ENCODE measurements at places on chromosomes 16 and 17.

DNA sequence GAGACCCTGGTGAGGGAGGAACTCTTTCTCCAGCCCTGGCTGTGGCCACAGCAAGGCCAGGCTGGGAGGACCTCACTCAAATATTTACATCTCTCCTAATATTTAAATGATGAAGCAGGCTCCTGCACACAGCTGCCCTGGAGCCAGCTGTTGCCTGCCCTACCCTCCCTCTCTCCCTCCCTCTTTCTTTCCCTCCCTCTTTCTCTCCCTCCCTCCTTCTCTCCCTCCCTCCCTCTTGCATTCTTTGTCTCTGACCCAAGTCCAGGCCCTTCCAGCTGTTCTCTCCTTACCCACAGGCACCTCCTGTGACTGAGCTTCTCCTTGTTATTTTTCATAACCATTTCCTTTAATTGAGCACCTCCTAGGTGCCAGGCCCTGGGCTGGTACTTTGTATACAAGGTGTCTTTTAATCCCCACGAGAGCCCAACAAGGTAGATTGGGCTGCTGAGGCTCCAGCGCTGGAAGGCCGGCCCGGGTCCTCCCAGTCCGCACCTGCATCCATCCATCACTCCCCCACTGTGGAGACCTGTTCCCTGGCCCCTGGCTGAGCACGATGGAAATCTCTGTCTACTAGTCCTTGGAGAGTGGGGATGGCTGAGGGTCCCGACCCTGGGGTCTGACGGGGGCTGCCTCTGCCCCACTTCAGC is 242.3 kb downstream of the SEC14L1 start:
- DNase-seq: no peak

- DNase-seq: no peak
These were observed 11.4 kb downstream of the CIITA start for GRCh38 chr16:10888320-10888937.

DNA sequence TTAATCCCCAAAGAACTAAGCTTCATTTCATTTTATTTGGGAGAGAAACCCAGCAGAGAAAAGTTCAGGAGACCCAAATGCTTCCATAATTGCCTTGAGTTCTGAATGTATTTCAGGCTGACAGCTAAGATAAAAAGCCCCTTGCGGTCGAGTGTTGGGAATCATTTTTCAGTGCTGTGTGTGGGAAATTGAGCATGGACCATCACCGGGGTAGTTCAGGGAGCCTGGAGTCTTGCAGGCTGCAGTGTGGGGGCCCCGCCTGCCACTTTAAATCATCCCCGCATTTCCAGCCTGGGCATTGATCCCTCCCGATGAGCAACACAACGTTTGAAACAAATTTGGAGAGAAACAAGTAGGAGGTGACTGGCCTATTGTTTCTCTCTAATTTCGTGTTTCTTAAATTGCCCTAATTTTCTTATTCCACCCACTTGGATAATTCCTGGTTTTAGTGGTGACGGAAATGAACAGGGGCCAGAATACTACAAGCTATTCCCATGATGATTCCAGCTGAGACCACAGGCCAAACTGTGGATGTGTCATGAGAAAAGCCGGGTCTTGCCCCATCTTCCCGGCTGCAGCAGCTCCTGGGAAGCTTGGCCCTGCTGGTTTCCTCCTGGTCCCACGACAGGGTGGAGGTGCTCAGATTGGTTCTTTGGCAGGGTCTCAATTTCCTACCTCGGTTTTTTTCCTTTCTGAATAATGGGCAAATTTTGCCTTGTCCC is 75.1 kb downstream of the FOXL1 start:
- no peak for DNase-seq

DNA sequence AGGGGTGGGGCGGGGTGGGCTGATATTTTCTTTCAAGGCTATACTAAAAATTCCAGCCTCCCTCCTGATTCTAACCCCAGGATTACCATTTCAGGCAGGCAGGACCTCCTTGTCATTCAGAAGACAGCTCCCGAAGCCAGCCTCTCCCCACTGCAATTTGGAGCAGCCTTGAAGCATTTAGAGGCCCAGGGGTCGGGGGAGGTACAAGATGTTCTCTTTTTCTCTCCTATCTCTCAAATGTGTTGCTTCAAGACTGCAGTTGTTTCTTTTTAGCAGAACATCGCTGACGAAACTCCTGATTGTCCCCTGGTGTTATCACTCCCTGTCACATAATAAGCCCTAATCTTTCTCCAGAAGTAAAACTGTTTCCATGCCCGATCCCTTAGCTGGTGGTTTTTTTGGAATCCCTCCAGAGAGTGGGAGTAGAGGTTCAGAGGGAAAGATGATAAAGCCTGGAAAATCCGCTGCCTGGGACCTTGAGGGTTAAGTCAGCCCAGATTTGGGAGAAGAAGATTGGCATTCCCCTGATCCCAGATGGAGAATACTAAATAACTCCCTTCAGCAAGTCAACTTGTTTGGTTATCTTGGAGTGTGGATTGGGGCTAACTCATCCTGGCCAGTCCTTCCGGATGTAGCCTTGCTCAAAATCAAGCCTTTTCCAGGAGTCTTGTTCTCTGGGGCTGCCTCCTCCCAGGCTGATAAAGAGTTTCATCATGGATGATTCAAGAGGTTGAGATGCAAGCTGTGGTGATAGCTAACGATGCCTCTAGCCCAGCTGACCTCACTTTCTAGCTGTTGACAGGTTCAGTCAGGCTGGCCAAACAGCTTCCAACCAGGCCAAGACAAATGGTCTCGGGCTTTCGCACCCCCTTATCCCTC is 71.3 kb downstream of the SOX9 start:
- DNase-seq: no peak

DNA sequence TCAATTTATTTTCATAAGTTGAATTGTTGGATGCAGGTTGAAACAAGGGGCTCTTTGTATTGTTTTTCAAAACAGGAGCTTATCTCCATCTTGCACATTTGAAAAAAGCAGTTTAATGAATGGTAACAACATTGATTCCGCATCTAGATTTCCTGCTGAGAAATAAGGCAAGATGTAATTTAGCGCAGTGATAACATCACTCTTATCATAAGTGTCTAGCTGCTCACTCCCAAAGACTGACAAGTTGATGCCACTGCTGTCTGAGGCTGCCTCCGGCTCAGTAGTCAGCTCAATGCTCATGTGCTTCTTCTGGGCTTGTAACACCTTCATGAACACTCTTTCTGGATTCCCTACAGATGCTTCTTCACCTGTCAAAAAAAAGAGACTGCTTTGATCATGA is 92.4 kb downstream of the KPNA2 start:
- no peak for DNase-seq

- DNase-seq: no peak
These were observed 1.4 kb upstream of the PMP22 start for GRCh38 chr17:15266325-15267125.

DNA sequence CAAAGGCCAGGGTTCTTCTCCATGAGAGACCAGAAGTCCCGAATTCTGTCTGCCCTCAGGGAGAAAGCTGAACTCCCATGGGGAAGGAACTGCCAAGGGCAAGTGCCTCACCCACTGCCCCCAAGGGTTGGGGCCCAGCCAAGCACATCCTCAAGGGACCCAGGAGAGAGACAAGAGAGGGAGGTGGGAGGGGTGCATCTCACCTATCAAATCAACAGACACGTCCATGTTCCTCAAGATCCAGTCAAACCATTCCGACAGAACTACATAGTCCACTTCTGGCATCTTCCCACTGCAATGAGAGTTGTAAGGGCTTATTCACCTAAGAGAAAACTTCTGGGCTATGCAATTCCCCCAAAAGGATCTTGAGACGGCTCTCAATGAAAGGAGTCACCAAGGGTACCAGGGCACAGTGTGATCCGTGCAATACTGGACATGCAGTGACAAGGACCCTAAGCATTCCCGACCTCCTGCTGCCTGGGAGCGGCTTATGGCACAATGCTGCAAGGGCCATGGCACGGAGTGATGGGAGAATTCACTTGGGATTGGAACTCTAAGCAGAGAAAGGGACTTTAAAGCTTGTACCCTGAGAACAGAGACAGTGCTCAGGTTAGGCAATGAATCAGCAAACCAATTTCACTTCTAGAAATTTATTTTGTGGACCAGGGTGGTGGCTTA is 32.2 kb downstream of the TK2 start:
- DNase-seq: no peak

DNA sequence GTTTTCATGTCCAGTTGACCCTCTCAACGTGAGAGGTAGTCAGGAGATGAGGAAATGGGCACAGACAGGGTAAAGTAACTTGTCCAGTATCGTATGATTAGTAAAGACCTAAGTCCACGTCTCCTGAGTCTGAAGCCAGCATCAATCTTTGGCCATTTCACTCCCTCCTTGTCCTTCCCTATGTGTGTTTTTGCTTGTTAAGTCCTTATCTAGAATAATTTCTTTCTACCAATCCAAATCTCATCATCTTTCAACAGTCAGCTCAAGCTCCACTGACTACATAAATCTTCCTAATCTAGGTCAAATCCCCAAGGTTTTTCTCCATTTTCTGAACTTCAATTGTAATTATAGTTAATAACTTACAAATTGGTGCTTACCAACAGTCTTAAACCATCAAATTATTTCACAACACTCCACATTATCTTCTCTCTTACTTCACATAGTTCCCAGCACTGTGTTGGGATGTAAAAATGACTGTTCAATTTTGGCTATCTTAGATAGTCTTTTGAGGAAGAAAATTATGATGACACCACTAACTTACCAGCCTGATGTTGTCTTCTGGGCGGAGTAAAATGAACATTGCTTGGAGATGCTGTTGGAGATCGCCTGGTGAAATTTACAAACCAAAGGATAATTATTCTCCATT is 72.3 kb upstream of the CORO6 start:
- DNase-seq: no peak

GRCh38 chr17:74768069-74768762 is 7.9 kb downstream of the NAT9 start:
- no peak for DNase-seq

- no peak for DNase-seq
These were observed 130.3 kb upstream of the NUDT7 start for GRCh38 chr16:77592021-77592420.

DNA sequence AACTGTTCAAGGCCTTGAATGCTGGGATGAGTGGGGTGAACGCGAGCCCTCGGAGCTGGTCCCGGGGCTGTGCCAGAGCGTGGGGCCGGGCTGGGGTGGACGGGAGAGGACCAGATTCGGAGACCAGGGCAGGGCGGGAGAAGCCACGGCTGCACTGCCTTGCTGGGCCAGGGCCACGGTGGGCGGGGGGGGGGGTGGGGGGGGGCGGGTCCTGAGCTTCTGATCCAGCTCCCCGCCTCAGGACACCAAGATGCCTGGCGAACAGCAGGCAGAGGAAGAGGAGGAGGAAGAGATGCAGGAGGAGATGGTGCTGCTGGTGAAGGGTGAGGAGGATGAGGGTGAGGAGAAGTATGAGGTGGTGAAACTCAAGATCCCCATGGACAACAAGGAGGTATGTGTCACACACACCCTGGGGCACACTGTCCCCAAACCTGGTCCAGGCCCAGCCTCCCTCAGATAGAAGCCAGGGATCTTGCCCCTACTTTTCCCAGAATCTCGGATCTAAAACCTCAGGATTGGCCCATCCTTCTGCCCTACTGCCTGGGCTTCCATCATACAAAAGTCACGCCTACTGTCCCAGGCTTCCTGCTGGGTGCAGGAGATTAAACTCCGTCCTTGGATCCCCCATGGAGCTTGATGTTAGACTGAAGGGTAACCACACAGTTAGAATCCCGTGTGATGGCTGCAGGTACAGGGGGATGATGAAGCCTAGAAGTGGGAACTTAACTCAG is 563 bp downstream of the ZNF771 start:
- no peak for DNase-seq

DNA sequence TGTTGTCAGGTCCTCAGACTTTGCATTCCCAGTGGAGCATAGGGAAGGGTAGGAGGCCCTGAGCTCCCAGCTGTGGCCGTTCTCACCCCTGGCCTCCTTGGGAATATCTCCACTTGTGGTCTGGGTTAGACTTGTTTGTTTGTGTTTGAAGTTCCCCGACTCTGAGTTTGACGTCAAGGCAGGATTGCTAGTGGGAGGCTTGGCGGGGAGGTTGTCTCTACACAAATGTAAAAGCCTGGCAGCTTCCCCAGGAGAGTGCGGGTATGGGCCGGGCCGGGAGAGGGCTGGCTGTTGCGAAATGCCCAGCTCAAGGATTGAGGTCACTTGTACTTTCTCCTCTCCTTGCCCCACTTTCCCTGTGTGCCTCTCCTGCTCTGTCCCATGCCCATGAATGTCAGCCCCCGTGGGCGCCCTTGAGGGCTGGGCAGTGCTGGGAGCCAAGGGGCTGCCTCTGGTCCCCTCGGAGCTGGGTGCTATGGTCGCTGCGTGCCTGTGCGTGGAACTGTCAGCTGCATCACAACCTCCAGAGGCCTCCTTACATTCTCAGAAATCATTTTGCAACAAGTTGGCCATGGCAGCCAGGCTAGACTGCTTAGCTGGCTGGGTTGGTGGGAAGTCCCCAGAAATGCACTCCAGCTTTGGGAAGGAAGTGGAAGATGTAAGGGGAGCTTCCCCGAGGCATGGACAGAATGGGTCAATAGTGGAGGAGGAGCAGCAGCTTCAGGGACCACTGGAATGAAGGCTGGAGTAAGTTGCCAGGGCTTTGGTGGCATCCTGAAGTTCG is 84.3 kb downstream of the KSR1 start:
- no peak for DNase-seq

DNA sequence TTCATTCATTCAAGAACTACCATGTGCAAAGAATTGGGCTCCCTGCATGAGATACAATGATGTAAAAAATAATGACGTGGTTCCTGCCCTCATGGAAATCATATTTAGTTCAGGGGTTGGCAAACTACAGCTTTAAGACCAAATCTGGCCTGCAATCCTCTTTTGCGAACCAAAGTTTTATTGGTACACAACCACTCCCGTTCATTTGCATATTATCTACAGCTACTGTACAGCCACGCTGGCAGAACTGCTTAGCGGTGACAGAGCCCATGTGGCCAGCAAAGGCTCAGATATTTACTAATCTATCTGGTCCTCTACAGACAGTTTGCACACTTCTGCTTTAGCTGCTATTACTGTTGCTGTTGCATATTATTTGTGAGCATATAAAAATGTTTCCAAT is 167.7 kb downstream of the XYLT1 start:
- no peak for DNase-seq

- DNase-seq: peak; percentile 85
These were observed 792 bp upstream of the RAC3 start for GRCh38 chr17:82030470-82031302.

- DNase-seq: no peak
These were observed 886.5 kb upstream of the SOX9 start for GRCh38 chr17:71234349-71234748.

DNA sequence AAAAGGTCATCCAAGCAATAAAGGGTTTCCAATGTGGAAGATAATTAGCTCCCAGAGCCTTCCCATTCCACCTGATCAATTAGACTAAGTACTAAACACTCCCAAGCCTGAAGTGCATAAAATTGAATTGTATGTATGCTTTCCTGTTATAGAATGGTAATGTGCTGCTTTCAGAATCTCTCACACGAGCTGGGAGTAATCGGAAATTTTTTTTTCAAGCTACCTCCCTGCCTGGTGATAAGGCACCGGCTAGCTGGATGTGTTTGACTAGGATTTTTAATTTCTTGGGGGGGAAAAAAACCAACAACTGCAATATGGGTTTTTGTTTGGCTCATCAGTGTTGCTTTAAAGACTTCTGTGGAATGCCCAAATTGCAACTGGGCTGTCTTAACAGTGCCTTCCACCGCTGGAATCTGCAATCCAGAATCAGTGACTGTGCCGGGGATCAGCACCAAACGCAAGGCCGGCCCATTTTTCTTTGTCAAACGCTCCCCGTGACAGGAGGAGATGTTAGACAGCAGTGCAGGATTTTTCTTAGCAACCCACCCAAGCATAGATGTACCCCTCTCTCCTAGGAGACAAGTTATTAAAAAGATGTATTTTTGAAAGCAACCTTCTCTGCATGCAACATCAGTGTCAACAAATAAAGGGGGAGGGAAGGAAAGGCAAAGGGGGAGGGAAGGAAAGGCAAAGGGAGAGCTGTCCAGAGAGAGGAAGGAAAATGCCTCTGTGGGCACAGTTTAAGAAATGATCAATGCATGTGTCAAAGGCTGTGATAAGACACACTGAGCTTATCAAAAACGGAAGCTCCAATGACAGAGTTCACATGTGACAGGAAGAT is 387.2 kb downstream of the NPIPA8 start:
- DNase-seq: no peak
